Daoy (cell line): ENCODE measurements at places on chromosomes 12 and 14. TPM values are rescaled to one million over a fixed set of nuclear protein-coding genes. Genes with fewer than 3 reads are reported as not detected.

Gene CHST11
- total RNA-seq: 28.8 and 37.8 TPM in 2 replicates

Gene FGF6
- total RNA-seq: not detected in 2 replicates

Gene SLC2A14
- not detected in 2 replicates for total RNA-seq

Gene GLT1D1
- 1.2 and 1.9 TPM in 2 replicates for total RNA-seq

Gene ATN1
- 3.3 and 5.4 TPM in 2 replicates for total RNA-seq

Gene FAIM2
- total RNA-seq: 0.34 TPM in 1 of 2 replicates, not detected in the other

Gene MUCL1
- not detected in 2 replicates for total RNA-seq

Gene ITGA7
- total RNA-seq: 2.4 and 3.4 TPM in 2 replicates

Gene CCDC198
- 0.46 TPM in 1 of 2 replicates, not detected in the other for total RNA-seq

Gene MAP1LC3B2
- total RNA-seq: 0.17 TPM in 1 of 2 replicates, not detected in the other

Gene AQP6
- total RNA-seq: 0.11 TPM in 1 of 2 replicates, not detected in the other

Gene KLRC2
- 0.89 and 0.97 TPM in 2 replicates for total RNA-seq

Gene CAPZA3
- total RNA-seq: not detected in 2 replicates

Gene KLRC1
- not detected in 2 replicates for total RNA-seq

Gene HSP90AA1
- total RNA-seq: 710 and 1,216 TPM in 2 replicates

Gene GPR84
- total RNA-seq: not detected in 2 replicates

Gene TMEM132C
- total RNA-seq: 0.42 TPM in 1 of 2 replicates, not detected in the other

GRCh38 chr14:71396050-71396677, 488.9 kb downstream of the PCNX1 start:
- no peak for DNase-seq

DNA sequence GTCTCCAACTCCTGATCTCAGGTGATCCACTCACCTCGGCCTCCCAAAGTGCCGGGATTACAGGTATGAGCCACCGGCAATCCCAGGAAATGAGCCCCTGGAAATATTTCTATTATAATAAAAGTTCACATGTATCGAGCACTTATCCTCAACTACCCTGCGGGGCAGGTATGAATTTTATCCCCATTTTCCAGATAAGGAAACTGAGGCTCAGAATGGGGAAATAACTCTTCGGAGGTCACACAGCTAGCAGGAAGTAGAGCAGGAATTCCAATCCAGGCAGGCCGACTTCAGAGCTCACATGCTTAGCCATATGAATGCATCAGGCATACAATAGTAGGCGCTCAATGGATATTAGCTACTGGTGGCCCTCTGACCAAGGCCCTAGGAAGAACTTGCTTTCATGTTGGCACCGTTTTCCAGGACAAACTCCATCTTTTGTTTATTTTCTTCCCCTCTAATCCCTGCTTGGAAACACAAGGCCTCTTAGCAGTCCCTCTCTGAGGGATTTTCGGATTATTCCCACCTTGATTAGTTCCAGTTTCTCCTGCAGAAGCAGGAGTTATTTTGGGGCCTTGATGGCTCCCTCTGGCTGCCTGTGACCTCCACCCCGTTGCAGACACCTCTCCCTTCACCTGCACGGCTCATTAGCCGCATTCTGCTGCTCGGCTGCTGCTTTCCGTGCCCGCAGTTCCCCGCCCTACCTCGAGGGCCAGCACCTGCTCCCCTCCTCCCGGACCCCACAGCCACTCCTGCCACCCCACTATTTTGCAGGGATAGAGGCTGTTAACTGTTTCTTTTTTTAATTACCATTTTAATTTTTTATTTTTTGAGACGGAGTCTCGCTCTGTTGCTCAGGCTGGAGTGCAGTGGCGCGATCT, 18.7 kb upstream of the POP5 start:
- DNase-seq: no peak

DNA sequence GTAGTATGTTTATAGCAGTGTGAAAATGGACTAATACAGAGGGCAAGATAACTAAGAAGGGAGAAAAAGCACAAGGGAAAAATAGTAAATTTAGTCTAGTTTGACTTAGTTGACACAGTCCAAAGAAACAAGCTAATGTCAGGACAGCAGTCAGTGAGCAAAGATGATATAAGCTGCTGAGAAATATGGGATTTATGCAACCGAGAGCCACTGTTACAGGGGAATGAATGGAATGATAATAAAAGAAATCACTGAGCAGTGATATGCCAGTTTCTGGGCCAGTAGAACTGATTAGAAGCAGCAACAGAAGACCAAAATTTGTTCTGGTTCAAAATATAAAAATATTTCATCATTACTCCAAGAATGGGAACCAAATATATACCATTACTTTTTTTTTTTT, 60.1 kb downstream of the R3HDM2 start:
- no peak for DNase-seq

DNA sequence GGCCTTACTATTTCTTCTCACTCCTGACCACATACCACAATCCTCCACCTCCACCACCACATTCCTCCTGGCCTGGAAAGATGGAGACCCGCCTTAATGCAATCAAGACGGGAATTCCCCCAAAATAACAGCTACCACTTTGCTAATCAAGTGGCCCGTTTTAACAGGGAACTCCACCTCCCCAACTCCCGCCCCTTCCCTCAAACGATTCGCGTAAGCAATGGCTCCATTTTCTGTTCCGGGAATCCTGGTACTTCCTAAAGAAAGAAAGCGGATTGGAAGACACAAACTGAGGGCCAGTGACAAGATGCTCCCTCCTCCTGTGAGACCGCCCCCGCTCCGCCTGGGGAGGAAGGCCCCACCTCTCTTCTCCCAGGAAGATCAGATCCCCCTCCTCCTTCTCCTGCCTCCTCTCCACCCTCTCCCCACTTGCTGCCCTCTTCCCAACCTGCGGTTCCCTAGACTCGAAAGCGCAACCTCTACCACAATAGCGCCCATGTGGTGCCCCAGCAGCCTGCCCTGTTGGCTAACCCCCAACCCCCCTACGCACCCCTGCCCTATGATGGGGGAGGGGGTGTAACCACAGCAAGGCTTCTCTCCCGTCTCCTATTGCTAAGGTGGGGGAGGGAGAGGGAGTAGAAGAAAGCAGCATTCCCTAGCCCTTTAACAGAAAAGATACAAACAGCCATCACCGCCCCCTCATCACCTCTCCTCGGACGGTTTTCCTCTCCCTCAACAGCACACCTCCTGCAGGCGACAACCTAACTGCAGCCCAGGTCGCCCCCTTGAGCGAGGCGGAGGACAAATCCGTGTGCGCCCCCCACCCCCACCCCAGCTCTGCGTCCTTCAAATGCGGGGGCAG, 777 bp downstream of the ARF3 start:
- peak; percentile 98 for DNase-seq

GRCh38 chr12:6830286-6830890, 2.2 kb downstream of the P3H3 start:
- no peak for DNase-seq

DNA sequence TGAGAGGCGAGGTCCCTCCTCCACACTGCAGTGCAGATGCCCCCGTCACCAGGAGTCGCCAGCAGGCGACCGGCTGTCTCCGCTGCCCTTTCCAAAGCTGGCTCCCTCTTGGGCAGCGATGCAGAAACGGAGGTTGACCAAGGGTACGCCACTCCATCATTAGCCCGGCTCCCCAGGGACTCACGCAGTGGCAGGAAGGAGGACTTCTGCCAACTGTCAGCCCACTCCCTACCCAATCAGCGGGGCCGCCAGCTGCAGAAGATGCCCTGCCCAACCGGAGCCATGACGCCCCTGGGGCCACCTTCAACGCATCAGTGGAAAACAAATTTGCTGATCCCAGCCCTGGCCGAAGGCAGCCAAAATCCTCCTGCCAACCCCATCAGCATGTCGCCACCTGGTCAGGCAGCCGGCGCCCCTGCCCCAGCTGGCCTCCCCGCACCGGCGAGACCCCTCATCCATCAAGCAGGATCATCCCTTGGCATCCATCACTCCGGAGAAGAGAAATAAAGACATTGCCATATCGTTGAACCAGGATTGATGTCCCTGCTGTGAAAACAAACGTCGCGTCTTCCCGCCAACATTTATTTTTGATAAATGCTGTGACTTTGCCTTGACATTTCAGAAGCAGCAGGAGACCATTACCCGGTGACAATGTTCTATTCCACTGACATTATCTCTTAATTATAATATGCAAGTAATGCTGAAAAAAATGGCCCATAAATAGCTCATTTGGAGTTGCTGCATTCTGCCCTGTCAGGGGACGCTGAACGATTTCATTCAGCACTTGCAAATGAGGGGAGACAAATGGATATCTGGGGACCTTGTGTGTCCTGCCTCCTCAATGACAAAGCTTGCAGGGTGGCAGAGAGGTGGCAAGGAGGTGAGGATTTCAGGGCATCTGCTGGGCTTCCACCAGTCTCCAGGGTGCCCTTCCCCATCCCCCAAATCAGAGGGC, 105.1 kb downstream of the SCARB1 start:
- no peak for DNase-seq

DNA sequence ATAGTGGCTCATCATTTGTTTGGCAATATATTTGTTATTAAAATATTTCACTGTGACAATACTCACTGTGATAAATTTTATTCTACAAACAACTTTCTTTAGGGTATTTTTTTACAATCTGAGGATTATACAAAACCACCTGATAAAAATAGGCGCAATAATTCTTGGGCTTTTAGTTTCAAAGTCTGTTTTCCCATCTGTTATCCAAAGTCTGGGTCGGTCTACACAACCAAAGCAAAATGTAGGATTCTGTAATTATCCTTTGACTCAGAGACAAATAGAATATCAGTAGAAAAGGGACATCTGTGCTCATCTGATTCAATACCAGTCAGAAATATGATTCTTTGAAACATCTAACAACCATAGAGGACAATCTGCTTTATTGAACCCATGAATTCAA, 271.8 kb upstream of the AMIGO2 start:
- no peak for DNase-seq

DNA sequence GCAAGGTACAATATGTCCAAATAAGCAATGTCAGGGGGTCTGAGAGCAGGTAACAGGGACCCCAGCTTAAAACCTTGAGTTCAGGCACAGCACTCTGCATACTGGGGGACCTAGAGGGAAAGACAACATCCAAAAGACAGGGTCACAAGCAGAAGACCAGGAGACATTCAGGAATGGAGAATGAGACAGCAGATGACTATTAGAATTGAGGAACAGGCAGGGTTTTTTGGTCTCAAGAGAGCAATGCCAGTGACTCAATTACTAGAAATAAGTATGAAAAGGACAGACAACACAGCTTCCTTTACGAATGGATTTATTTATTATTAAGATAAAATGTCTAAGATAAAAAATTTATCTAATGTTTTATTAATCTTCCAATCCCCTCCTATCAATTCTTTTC, 223.0 kb downstream of the PTPRO start:
- DNase-seq: no peak

GRCh38 chr12:52175371-52176350, 16.2 kb downstream of the KRT80 start:
- DNase-seq: no peak

- DNase-seq: no peak
These were observed 23.3 kb downstream of the NINJ2 start for GRCh38 chr12:639988-640387.

GRCh38 chr14:37195327-37195726, 2.4 kb upstream of the MIPOL1 start:
- DNase-seq: peak; percentile 67

- peak; percentile 71 for DNase-seq
These were observed 19.1 kb downstream of the BBS10 start for GRCh38 chr12:76329159-76329558.

DNA sequence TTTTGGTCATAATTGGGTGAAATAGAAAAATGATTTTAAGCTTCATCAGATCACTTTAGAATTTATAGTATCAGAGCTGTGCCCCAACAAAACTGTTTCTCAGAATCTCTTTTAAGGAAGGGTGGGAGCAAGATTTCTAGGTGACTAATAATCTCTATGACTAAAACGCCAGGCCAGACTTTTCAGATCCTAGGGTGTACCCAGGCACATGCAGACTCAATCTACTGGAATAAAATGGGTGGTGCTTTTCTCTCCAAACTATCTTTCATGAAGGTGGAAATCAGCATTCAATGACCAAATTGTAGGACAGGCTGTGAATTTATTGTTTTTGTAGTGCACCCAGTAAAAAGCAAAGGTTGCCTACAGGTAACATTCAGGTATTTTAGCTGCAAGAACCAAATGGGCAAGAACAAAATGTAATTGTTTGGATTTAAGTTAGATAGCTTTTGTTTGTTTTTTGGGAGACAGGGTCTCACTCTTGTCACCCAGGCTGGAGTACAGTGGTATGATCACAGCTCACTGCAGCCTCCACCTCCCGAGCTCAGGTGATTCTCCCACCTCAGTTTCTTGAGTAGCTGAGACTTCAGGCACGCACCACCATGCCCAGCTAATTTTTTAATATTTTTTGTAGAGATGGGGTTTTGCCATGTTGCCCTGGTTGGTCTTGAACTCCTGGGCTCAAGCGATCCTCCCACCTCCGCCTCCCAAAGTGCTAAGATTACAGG, 49.5 kb downstream of the PPP2R5C start:
- peak; percentile 27 for DNase-seq

- no peak for DNase-seq
These were observed 180.0 kb downstream of the DAD1 start for GRCh38 chr14:22409006-22409405.

- no peak for DNase-seq
These were observed 163.3 kb upstream of the SFSWAP start for GRCh38 chr12:131547555-131547954.

GRCh38 chr14:104115691-104116287, 22.6 kb upstream of the KIF26A start:
- peak; percentile 3 for DNase-seq

DNA sequence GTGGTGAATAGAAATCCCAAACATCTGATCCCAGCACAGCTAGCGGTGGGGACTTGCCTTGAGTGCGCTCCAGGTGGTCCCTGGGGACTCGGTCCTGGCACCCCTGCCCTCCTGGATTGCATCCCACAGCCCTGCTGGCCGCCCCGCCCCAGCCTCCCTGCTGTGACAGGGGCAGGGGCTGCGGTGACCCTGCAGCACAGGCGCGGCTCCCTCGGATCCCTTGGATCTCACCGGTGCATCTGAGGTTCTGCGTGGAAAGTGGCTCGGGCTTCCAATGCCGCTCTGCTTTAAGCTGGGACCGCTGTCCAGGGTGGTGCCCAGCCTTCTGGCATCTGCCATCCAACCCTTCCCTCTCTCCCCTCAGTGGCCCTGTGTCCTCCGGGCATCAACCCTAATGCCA, 16.0 kb downstream of the ANKRD9 start:
- DNase-seq: no peak

GRCh38 chr12:70994217-70994788, 73.8 kb upstream of the PTPRR start:
- no peak for DNase-seq

GRCh38 chr14:103072595-103073366, 11.2 kb upstream of the LBHD2 start:
- DNase-seq: no peak

- DNase-seq: peak; percentile 60
These were observed 14.1 kb downstream of the ZFHX2 start for GRCh38 chr14:23537351-23538049.

GRCh38 chr12:124498275-124499189, 68.9 kb downstream of the NCOR2 start:
- DNase-seq: peak; percentile 55

GRCh38 chr14:94172545-94172944, 1.6 kb upstream of the PPP4R4 start:
- no peak for DNase-seq
